ENCODE measurements at places on chromosomes 4 and X.

DNA sequence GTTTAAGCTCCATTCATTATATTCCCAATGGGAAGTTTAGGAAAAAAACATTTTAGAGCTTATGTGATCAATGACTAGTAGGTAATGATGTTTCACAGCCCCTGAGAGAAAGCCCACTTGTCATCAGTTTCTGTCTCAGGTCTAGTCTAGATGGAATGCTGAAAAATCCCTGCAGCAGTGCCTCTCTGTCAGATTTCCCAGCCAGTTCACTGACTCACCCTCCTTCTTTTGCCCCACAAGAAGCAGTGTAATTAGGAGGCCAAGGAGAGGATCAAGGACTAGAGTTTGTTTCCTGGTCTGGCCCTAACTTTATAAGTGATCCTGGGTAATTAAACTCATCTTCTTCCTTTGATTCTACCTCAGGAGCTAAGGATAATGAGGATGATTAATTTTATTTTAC, 118.7 kb upstream of the ANXA3 start:
- DNase-seq, result no peak

DNA sequence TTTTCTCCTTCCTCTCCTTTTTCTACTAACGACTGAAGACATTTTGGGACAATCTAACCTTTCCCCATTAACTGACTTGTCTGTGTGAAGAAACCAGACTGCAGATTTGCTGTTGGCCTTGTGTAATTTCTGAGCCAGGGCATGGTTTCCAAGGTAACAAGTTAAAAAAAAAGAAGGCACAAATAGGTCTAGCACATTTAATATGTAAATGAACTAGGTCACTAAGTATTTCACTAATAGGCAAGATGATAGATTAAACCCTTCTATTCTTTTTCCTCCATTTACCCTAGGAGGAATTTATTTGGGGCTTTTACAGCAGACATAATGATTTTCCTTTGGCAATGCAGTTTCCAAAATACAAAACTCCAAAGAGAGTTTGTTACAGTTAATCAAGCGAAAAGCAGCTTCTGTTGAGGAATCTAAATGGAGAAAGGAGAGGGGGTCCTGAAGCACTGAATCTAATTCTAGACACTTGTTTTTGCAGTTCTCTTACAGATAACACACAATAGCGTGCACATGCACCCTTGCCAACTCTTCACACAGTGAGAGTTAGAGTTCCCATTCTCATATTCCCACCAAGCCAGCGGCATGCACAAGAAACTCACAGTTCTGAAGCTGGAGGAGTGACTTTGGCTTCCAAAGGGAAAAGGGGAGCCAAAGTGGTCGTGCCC, 72.0 kb downstream of the TSPAN5 start:
- DNase-seq, result no peak

DNA sequence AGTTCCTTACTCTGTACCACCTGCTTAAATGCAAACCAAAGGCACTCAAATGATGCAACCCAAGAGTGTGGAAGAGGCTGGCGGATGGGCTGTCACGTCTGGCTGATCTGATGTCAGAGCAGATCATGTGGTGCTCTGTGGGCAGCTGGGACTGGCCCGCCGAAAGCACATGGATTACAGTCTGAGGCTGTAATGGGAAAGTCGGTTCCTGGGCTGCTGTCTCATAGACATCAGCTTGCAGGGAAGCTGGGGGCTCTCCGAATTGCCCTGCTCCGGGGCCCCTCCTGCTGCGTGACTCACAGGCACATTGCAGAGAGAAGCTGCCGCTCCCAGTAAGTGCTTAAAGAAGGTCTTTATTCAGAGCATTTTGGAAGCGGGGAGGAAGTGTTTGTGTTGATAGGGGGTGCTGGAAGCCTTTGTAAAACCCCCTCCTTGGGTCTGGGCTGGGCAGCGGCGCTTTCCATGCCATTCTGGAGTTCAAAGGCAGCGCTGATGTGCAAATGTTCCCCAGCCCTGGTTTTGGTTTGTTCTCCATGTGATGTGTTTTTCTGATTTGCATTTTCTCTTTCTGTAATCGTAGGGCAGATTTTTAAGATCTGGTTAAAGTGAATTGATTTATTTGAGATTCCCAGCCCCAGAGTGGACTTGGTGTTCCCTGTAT, 181.1 kb downstream of the LARP7 start:
- no peak for DNase-seq

DNA sequence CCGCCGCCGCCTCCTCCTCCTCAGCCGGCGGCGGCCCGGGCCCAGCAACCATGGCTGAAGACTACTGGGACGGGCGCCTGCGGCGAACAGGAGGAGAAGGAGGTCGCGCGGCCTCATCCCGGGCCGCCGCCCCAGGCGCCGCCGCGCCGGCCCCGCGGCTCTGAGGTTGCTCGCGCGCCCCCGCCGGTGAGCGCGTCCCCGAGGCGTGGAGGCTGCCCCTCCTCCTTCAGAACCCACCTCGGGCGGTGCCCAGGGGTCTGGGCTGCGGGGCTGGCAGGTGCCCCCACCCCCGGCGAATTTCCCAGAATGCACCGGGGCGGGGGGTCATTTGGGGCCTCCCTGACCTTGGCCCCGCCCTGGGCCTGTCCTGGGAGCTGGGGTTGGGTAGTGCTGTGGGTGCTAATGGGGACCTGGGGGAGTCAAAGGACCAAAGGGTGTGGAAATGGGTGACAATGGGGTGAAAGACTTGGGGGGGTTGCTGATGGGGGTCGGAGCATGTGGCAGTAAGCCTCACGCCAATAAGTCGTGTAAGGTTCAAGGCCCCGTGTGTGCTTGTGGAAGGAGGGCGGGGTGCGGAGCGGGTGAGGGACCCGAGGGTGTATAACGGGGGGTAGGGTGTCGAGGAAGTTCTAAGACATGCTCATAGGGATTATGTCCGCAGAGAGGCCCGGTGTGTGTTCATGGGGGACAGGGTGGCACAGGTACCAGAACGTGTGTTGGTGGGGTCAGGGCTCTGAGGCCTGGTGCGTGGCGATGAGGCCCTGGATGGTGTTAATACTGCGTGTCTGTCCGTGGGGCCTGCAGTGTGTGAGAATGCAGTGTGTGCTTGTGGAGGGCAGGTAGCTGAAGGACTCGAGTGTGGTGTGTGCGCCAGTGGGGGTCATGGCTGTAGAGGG, 687 bp downstream of the CDK16 start:
- DNase-seq, result no peak

GRCh38 chr4:57147335-57148060, 37.3 kb upstream of the IGFBP7 start:
- no peak for DNase-seq

DNA sequence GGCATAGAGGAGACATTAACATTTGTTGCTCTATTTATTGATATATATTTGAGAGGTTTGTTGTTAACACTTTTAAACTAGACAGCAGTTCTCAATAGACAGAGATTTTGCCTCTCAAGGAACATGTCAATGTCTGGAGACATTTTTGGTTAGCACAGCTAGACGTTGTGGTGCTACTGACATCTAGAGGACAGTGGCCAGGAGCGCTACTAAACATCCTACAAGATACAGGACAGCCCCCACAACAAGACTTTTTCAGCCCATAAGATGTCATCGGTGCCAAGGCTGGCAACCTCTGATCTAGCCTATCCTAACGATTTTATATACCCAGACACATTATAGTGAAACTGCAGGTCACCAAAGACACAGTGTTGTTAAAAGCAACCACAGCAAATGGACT, 18.4 kb upstream of the CTSO start:
- no peak for DNase-seq

All from stimulated activated CD8-positive, alpha-beta memory T cell treated with anti-CD3 and anti-CD28 coated beads, Interleukin-2, amount 100 ng/mL, for 1 hour (primary cell).